ENCODE measurements at places on chromosomes 2 and 18. TPM values are rescaled to one million over a fixed set of nuclear protein-coding genes. Genes with fewer than 3 reads are reported as not detected.

The EHBP1 gene
- 51.1 TPM for polyA plus RNA-seq

The C2orf78 gene
- polyA plus RNA-seq: not detected

The SFTPB gene
- polyA plus RNA-seq: 0.18 TPM

The VSNL1 gene
- 4.4 TPM for polyA plus RNA-seq

The RIT2 gene
- 0.13 TPM for polyA plus RNA-seq

The DNAH7 gene
- polyA plus RNA-seq: 8.8 TPM

The POTEF gene
- polyA plus RNA-seq: 0.13 TPM

The DNAH6 gene
- 3.6 TPM for polyA plus RNA-seq

The MFSD2B gene
- 2.4 TPM for polyA plus RNA-seq

The IL1RL2 gene
- 1.4 TPM for polyA plus RNA-seq

The ANO7 gene
- polyA plus RNA-seq: 2.5 TPM

The HOXD9 gene
- 84.0 TPM for polyA plus RNA-seq

The NEURL3 gene
- 4.1 TPM for polyA plus RNA-seq

The DSC3 gene
- 2.5 TPM for polyA plus RNA-seq

The KCNF1 gene
- polyA plus RNA-seq: 0.95 TPM

The RUFY4 gene
- polyA plus RNA-seq: 0.32 TPM

The C2orf72 gene
- polyA plus RNA-seq: 4.0 TPM

The KYNU gene
- 5.3 TPM for polyA plus RNA-seq

The ADAM23 gene
- 6.9 TPM for polyA plus RNA-seq

The ALK gene
- 0.55 TPM for polyA plus RNA-seq

- no peak for DNase-seq
These were observed 9.7 kb downstream of the VIT start for GRCh38 chr2:36706021-36706876.

GRCh38 chr2:11163439-11164317, 8.4 kb downstream of the SLC66A3 start:
- no peak for DNase-seq

DNA sequence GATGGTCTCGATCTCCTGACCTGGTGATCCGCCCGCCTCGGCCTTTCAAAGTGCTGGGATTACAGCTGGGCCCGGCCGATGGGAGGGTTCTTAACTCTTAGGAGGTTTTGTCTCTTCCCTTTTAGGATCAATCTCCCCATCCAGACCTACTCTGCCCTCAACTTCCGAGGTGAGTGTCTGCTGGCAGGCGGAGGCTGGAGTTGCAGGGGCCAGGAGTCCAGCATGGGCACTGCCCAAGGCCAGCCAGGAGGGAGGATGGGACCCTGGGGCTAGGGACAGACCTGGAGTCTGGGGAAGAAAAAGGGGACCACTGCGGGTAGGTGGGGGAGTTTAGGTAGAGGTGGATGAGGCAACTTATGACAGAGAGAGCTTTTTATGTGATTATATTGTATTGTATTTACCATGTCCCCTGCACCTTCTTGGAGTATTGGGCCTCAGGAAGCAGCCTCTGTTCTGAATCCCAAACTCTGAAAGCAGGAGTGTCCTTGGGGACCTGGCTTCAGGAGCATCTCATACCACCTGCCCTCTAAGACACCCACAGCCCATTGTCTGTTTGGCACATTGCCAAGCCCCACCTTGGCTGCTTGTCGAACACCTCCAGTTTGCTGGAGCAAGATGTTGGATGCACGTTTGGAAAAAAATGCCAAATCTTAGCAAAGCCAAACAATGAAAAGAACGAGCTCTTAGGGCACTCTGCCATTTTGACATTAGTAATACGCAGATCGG, 5.6 kb downstream of the DES start:
- DNase-seq: no peak

GRCh38 chr2:68741805-68742306, 7.2 kb downstream of the ARHGAP25 start:
- DNase-seq: no peak

- no peak for DNase-seq
These were observed 267.9 kb downstream of the LPIN1 start for GRCh38 chr2:12014088-12014960.

GRCh38 chr2:235541838-235542549, 48.2 kb downstream of the AGAP1 start:
- no peak for DNase-seq

- no peak for DNase-seq
These were observed 1293.7 kb upstream of the FAM98A start for GRCh38 chr2:34892766-34893165.

GRCh38 chr2:180621941-180622918, 358.2 kb upstream of the UBE2E3 start:
- DNase-seq: peak; percentile 17

DNA sequence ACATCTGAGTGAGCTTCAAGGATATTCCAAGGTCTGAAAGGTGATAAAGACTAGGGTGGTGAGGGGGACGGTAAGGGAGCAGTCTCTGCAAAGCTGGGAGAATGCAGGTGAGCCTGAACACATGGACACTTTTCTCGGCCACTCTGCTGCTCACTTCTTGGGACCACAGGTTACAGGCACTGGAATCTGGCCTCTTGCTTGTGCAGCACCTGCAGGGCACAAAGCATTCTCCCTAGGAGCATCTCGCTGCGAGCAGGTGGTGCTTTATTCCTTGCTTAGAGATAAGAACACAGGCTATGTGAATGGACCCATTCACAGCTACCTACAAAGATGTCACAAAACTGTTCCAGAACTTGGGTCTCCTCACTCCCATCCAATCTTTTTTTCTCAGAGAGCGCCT, 153.2 kb downstream of the DDX1 start:
- no peak for DNase-seq

DNA sequence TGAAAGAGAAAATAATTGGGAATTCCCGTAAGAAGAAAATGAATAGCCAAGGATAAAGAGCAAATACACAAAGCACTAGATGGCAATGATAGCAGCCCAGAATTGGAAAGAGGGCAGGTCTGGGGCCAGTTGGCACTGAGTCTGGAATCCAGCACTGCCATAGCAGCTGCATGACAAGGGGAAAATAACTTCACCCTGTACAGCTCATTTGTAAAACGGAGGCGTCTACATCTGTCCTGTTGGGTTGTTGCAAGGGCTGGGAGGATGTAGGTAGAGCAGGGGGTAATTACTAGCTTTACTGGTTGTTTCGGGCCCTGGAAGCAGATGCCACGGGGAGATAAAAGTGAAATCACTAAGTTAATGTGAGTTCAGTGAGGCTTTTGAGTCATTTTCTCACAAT, 110.0 kb upstream of the RASGRP3 start:
- DNase-seq: no peak

GRCh38 chr2:29010946-29011345, 29.8 kb downstream of the TOGARAM2 start:
- DNase-seq: no peak

DNA sequence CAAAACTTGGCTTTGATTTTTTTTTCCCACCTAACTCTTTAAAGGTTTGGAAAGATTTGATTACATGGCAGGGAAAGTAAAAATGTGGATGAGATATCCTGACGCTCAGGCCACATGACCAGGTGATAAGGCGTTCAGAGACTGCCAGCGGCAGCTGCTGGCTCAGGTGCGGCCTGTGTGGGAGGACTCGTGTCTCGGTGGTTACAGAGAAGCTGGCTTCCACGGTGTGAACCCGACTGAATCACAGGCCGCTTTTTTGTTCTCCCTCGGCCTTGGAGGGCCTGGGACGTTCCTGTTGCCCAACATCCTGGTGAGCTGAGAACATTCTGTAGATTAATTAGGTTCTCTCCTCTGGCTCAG, 124.2 kb upstream of the ZNF516 start:
- peak; percentile 53 for DNase-seq

- DNase-seq: no peak
These were observed 32.3 kb downstream of the TGFBRAP1 start for GRCh38 chr2:105297216-105297615.

- no peak for DNase-seq
These were observed 69.6 kb downstream of the RDH14 start for GRCh38 chr2:18490901-18491300.

GRCh38 chr18:74331404-74331803, 15.8 kb downstream of the C18orf63 start:
- no peak for DNase-seq

GRCh38 chr2:51231071-51231470, 199.1 kb upstream of the NRXN1 start:
- DNase-seq: no peak

- no peak for DNase-seq
These were observed 42.9 kb upstream of the RASGRP3 start for GRCh38 chr2:33433279-33434235.

DNA sequence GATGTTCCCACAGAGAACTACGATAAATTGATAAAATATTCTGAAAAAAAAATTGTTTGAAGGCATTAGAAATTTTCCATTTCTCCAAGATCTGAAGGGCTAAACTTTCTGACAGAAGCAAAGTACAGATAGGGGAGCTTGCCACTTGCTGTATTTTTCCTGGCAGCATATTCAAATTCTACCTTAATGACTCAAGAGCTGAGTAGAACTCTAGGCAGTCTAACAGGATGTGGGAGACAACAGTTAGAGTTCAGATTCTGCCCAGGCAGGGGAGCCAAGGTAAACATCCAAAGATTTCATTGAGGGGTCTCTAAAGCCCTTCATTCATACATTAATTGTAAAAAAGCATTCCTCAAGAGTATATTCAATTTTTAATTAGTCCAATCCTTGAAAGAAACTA, 46.0 kb upstream of the RIT2 start:
- DNase-seq: no peak

GRCh38 chr2:7813541-7814292, 868.1 kb upstream of the ID2 start:
- no peak for DNase-seq

DNA sequence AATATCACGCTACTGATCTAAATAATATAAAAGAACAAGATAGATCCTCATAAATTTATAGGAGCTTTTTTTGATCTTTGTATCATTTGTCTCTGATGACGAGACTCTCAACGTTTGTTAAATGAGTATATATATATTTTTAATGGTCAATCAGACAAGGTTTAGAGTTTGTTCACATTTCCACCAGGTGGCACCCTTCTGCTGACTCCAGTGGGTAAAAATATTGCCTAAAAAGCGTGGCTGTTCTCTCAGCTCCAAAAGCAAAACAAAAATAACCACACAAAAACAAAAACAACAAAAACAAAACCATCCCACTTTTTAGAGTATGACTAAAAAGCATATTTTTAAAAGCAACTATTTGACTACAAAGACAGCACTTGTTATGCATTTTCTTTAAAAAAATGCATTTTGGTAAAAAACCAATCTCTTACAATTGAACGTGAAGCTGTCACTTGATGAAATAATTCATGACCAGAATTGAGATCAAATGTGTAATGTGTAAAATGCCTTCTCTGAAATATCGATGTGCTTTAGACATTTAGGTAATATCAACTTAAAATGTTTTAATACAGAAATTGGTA, 723.2 kb downstream of the DPP10 start:
- DNase-seq: peak; percentile 51

GRCh38 chr18:62526098-62527025, 3.5 kb downstream of the ZCCHC2 start:
- DNase-seq: peak; percentile 68

- DNase-seq: no peak
These were observed 28.0 kb downstream of the RNF144A start for GRCh38 chr2:6945087-6945813.

DNA sequence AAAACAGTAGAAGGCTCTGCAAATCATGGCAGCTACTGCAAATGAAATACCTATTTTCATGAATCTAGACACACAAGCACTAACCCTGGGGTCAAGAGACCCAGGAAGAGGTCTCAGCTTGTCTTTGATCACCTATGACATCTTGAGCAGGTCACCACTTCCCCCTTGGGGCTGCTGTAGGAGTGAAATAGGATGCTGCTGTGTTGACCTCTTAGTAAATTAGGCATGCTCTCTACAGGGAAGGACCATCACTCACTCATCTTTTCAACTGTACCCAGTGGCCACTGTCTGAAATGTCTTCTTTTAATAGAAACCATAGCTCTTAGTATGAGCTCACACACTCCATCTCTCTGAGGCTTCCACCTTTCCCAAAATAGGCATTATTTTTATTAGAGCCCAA, 83.8 kb downstream of the NCK2 start:
- DNase-seq: no peak

GRCh38 chr2:202627042-202627441, 7.7 kb upstream of the FAM117B start:
- no peak for DNase-seq

DNA sequence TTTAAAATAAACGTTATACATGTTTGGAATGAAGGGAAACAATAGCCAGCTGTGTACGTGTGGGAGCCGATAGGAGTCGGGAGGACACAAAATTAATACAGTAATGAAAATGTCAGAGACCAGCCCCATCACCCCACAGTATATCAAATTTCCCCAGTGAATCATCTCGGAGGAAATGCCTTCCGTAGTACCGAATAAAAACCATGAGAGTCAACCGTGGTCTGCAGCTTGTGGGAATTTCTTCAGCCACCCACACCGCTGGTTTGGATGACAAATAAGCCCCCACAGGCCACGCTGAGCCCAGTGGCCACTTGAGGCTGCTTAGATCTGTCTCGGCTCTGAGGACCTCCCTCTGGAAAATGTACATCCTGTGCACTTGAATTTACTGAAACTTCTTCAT, 133.7 kb downstream of the COL6A3 start:
- peak; percentile 72 for DNase-seq

DNA sequence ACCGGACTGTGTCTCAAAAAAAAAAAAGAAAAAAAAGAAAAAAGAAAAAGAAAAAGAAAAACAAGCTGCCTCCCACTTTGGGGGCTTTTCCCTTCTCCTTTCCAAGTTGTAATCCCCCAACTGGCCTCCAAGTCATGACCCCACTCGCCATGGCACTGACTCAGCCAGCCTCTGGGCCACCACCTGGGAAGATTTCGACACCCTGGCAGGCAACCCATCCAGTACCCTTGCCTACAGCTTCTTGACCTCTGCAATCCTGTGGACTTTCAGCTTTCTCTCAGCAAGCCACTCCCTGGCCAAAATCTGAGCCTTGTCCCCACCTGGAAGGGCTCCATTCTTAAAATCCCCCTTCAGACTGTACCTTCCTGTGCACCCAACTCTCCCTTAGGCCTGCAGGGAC, 22.3 kb upstream of the FOSL2 start:
- no peak for DNase-seq

- no peak for DNase-seq
These were observed 27.7 kb downstream of the SERPINB8 start for GRCh38 chr18:63997606-63998005.

GRCh38 chr2:38076152-38076709, 280 bp upstream of the CYP1B1 start:
- peak; percentile 84 for DNase-seq

- DNase-seq: no peak
These were observed 271.7 kb upstream of the DOK6 start for GRCh38 chr18:69128978-69129377.

GRCh38 chr18:49273241-49273880, 187.1 kb downstream of the DYM start:
- DNase-seq: no peak

DNA sequence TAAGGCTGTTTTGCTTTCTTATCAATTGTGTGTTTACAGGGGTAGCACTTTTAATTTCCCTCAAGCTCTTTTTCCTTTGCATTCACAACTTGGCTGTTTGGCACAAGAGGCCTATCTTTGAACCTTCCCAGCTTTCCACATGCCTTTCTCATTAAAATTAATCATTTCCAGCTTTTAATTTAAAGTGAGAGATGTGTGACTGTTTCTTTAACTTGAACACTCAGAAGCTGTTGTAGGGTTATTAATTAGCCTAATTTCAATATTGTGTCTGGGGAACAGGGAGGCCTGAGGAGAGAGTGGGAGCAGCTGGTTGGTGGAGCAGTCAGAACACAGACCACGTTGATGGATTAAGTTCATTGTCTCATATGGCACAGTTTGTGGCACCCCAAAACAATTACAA, 4.7 kb downstream of the ASB1 start:
- no peak for DNase-seq

- DNase-seq: no peak
These were observed 31.2 kb downstream of the PTPN18 start for GRCh38 chr2:130387071-130387400.

- no peak for DNase-seq
These were observed 5.7 kb downstream of the RAMP1 start for GRCh38 chr2:237864940-237865622.

Data from left kidney (tissue), 8 donors.